Aorta (tissue), 5 donors: ENCODE measurements at places on chromosomes 6 and 20. TPM values are rescaled to one million over a fixed set of nuclear protein-coding genes. Genes with fewer than 3 reads are reported as not detected.

DNA sequence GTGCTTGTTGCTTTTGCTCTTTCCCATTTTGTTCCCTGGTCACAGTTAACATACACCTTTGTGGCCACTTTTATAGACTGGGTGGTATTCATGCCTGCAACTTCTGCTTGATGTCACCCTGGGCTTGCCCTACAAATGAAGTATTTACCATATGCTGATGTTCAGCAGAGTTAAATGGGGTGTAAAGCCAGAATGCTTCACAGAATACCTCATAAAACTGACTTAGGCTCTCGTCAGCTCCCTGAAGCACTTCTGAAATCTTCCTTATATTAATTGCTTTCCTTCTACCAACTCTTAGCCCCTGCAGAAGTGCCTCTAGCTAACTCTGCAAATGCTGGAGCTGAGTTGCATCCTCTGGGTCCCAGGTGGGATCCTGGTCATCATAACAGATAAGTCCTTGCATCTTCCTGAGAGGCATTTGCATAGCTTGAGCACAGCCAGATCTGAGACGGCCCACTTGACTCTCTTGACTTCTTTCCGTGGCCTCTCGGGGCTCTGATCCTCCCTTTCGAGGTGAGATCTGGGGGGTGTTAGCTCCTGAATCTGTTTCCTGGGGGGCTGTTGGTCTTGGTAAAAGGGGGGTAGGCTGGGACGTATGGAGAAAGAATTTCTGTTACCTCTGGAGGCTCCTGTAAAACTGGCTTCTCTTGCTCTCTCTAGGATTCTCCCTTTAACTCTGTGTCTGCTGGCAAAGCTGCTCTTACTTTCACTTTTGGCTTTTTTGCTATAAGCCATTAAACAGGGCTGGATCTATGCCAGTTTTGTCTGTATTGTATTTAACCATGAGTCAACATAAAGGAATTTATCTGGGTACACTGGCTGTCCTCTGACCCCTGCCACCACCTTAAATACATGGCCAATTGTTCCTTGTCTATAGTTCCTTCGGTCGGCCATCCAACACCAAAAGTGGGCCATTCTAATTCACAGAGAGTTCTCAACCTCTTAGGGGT is 223.0 kb upstream of the SYNCRIP start:
- no peak for DNase-seq

- DNase-seq = no peak
Observed at GRCh38 chr6:108662702-108663101, 102.0 kb downstream of the FOXO3 start.

DNA sequence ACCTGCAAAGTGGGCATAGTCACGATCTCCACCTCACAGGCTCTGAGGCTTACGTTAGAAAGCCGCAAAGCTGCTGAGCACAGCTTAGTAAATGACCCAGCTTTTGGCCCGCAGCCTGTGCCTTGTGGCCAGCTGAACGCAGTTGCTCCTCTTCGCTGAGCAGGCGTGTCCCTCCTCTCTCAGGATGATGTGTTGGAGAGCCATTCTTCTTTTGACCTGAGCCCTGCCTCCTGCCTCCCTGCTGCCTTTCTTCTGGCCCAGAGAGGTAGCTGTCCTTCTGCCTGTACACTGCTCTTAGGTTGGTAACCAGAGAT is 47.6 kb upstream of the MYL9 start:
- peak; percentile 90 for DNase-seq

GRCh38 chr20:19540392-19540791 is 217.7 kb upstream of the RIN2 start:
- no peak for DNase-seq

DNA sequence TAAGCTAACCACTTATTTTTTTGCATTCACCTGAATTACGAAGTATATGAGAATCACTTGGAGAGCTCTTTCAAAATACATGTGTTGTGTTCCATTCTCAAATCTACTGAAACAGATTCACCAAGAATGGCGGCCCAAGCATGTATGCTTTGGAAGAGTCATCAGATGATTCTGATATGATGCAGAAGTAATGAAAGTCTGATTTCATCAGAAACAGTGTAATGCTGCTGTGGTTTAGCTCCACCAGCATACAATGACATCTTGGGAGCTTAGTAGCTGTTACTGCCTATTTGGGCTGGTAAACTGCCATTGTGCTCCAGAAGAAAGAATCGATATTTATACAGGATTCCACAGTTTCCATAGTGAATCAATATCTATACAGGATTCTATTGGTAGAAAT is 52.9 kb downstream of the UBR2 start:
- DNase-seq = no peak

DNA sequence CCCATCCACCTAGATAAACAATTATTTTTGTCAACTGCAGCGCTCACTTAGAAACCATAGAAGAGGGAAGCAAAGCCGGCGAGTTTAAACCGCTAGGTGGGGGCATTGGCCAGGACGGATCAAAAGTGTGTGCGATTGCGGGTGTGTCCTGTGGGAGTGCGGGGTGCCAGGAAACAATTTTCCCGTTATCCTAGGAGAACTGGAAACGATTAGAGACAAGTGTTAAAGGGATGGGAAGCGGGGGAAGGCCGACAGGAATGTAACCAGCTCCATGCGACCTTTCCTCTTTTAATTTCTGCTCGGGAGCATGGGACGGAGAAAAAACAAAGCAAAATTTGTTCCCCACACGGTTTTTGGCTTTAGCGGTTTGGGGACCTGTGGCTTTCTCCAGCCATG is 2.8 kb upstream of the HTR1B start:
- peak; percentile 84 for DNase-seq

DNA sequence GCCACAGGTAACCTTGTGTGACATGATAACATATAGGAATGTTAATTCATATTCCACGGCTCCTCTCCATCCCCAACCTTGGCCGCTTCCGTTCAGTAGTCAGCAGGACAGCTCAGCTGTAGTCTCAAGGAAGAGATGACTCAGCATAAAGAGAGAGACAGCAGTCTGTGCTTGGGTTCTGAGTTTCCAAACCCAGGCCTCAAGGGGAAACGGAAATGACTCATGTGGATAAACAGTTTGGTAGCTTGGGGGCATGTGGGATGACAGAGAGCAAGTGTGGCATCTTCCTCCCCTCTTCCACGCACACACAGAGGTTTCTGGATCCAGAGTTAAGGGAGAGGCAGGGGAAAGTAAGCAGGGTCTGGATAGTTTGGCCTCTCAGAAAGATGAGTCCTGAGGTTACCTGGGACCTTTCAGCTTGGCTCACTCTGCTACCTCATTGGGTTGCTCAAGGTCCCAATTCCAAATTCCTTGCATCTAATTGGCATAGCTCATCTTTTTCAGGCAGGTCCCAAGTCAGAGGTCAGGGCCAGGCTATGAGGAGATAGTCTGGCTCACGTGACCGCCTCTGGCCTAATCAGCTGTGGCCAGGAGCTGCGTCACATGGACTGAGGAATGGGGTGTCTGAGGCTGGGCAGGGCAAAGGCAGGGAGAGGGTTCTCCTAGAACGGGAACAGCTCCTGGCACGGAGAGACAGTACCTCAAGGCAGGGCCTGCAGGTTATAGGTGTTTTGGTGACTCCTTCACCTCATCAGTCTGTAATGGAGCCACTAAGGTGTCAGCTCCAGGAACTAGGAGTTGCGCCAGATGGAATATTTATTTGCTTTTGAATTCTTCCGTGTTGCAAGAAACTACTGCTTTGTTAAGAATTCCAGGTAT is 36.5 kb upstream of the MLN start:
- DNase-seq = peak; percentile 58

- DNase-seq = no peak
Observed at GRCh38 chr6:21084656-21085055, 508.9 kb upstream of the SOX4 start.

- no peak for DNase-seq
Observed at GRCh38 chr6:111031151-111031550, 49.3 kb downstream of the RPF2 start.

DNA sequence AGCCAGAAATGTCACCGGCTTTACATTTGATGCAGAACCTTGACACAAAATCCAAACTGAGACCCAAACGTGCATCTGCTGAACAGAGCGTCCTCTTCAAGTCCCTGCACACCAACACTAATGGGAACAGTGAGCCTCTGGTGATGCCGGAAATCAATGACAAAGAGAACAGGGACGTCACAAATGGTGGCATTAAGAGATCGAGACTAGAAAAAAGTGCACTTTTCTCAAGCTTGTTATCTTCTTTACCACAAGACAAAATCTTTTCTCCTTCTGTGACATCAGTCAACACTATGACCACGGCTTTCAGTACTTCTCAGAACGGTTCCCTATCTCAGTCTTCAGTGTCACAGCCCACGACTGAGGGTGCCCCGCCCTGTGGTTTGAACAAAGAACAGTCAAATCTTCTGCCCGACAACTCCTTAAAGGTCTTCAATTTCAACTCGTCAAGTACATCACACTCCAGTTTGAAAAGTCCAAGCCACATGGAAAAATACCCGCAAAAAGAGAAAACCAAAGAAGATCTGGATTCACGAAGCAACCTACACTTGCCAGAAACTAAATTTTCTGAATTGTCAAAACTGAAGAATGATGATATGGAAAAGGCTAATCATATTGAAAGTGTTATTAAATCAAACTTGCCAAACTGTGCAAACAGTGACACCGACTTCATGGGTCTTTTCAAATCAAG is 108.4 kb downstream of the RTN4IP1 start:
- no peak for DNase-seq

GRCh38 chr6:165804331-165805066 is 141.5 kb upstream of the PDE10A start:
- DNase-seq = no peak

- no peak for DNase-seq
Observed at GRCh38 chr6:43178150-43178549, 3.8 kb upstream of the CUL9 start.

- no peak for DNase-seq
Observed at GRCh38 chr20:4661191-4661590, 60.5 kb upstream of the PRND start.

DNA sequence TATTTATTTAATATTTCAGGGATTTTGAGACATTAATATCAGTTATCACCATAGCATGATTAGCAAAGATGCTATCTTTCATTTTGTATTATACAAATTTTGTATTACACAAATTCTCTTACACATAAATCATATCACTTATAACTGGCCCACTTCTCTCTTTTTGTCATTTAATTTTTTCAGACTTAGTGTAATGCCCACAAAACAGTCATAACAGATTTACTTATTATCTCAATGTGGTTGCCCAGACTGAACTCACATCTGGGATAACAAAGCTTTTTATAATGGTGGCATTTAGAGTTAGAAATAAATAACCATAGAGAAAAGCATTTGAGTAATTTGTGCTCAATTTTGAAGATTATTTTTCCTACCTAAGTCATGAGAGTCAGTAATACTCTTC is 148.3 kb downstream of the TFAP2B start:
- no peak for DNase-seq

- DNase-seq = no peak
Observed at GRCh38 chr20:51482836-51483473, 59.6 kb downstream of the NFATC2 start.

- no peak for DNase-seq
Observed at GRCh38 chr6:149513915-149514314, 29.1 kb upstream of the ZC3H12D start.

DNA sequence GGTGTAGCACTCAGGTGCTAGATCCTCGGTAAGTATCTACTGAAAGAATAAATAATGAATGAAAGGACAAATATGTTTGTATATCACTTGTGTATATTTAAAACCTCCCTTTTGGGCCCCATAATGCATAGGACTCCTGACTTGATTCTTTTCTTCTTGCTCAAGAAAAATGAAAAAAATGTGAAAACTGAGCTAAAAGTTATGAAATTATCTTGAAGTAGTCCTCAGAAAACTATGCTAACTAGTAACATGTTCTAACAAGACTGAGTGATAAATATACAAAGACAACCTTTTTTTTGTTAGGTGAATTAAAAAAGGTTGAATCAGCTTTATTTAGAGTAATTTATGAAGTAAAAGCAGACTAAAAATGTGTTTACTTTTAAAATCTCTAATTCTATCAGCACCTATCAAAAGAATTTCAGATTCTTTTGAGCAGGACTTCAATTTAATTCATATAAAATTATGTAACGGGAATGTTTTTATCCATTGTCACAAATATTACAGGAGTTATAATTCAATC is 247.8 kb upstream of the JAG1 start:
- no peak for DNase-seq

- no peak for DNase-seq
Observed at GRCh38 chr6:8225113-8225512, 122.8 kb upstream of the EEF1E1 start.

DNA sequence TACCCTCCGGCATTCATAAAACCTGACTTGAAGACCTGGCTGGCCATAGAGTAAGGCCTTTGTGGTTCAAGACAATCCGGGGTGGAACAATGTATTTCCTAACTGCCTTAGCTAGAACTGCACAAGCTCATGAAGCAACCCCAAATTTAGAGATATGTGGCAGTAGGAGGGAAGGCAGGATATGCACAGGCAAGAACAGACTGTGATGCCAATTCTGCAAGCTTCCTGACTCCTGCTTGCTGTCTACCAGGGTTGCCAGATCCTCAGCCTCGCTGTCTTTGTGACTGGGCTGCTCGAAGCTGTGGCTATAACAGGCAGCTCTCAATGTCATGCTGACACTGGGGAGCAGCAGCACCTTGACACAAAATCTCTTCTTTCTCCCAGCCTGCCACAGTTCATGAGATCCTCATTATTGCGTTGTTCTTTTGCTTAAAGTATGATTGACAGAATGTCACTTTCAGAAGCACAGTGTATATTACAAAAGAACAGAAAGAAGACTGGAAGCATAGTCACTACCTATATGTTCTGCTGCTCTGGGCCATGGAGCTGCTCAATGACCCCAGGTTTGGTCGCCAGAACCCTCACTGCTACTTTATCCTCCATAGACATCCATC is 18.3 kb upstream of the SHLD1 start:
- no peak for DNase-seq

DNA sequence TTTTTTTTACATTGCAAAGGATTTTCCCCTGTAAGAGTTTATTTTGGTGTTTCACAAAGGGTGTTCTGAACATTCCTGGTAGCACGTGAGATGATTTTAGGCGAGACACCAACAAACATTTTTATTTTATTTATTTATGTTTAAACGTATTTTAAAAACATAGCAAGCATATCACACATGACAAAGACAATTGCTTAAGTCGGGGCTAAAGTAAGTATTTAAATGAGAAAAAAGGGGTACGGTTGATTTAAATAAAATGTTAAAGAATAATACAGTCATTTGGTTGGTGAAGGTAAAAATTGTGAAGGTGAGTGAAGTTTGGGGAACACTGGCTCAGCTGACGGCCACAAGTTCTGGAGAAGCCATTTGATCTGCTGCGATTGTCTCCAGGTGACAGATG is 129.7 kb downstream of the BMP7 start:
- DNase-seq = no peak

GRCh38 chr6:142635130-142635529 is 309.8 kb downstream of the HIVEP2 start:
- DNase-seq = no peak

DNA sequence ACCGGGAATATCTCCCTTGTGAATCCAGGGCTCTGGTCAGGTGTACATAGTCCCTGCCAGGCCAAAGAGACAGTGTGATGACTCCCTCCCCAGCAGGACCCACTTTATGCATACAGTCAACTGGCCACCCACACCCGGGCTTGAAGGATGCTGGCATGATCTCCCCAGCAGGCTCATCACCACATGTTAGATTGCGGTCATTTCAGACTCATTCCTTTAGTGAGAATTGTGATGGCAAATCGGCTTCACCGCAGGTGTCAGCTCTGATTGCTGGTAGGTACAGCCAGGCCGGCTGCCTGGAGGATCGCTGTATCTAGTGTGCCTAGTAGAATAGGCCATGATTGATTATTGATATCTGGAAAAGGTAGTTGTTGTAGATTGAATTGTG is 24.5 kb downstream of the CD83 start:
- DNase-seq = no peak

ANGPT4 gene
- 0.19 TPM for total RNA-seq

CDSN gene
- not detected for total RNA-seq

MARCKS gene
- 75.6 TPM for total RNA-seq

TTK gene
- 0.84 TPM for total RNA-seq

PRKN gene
- 17.3 TPM for total RNA-seq

KIF25 gene
- 0.72 TPM for total RNA-seq
